ENCODE measurements at places on chromosomes 2 and 18. TPM values are rescaled to one million over a fixed set of nuclear protein-coding genes. Genes with fewer than 3 reads are reported as not detected.
A peak's percentile ranks its signal among the peaks of the same experiment; 100 is the strongest.

DNA sequence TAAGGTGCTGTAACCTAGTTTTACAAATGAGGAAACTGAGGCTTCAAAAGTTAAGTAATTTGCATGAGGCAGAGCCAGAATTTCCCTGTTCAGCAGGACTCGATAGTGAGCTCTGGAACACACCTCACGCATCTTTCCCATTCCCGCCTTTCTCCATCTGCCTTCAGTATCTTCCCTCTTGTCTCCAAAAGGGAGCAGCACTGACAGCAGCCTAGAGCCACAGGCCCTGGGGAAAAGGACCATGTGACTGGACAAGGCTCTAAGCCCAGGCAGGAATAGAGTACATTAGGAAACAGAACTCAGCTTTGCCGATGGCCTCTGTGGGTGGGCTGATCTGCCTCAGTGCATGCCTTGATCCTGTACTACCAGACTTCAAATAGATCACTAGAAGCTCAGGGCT is 21.5 kb downstream of the GPR155 start:
- no peak for DNase-seq

- DNase-seq = no peak
Observed at GRCh38 chr2:120981443-120981842, 245.8 kb downstream of the GLI2 start.

GRCh38 chr2:239202343-239202742 is 198.5 kb downstream of the HDAC4 start:
- DNase-seq = no peak

GRCh38 chr2:168044176-168044575 is 203.2 kb downstream of the STK39 start:
- no peak for DNase-seq

DNA sequence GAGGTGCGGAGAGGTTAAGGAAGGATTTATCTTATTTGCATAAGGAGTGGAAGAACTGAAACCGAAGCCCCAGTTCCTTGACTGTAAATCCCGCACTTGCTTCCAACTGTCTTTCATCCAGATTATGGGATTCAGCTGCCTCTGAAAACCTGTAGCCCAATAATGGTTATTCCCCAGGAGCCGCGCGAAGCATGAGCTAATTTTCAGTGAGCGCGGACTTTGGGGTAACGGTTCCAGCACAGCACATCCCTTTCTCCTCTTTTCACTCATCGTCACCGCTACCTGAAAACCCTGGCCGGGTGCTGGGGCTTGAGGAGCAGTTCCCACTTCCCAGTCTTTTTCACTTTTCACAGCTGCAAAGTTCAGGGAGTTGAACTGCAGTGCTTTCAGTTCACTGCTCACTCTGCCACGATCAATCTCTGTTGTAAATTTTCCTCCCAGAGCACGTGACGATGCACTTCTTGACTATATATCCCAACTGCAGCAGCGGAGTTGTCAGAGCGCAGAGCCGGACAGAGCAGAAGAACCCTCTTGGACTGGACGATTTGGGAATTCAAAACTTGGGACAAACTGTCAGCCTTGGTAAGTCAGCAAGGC is at the start of gene KCNE4:
Gene KCNE4, plus strand, starts transcription at position 498 of the 597 bp plus-strand sequence. CDS start 641 bp downstream, outside the sequence.
- DNase-seq = peak; percentile 80

- no peak for DNase-seq
Observed at GRCh38 chr2:3581367-3582262, 6.6 kb downstream of the RPS7 start.

DNA sequence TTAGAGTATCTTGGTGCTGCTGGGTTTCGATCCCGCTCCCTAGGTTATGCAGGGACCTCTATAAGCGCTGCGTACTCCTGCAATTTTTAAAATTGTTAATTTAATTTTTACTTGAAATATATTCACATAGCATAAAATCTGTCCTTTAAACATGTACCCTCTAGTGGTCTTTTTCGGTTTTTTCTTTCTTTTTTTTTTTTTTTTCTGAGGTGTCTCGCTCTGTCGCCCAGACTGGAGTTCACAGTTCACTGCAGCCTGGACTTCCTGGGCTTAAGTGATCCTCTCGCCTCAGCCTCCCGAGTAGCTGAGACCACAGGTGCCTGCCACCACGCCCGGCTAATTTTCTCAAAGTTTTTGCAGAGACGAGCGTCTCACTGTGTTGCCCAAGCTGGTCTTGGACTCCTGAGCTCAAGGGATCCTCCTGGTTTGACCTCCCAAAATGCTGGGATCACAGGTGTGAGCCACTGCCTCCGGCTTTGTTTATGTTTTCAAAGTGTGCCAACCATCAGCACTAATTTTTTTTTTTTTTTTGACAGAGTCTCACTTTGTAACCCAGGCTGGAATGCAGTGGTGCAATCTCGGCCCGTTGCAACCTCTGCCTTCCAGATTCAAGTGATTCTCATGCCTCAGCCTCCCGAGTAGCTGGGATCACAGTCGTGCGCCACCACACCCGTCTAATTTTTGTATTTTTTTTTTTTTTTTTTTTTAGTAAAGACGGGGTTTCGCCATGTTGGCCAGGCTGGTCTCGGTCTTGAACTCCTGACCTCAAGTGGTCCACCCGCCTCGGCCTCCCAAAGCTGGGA is 585 bp upstream of the MOB1A start:
- no peak for DNase-seq

- DNase-seq = no peak
Observed at GRCh38 chr2:120142528-120143219, 80.5 kb downstream of the TMEM185B start.

DNA sequence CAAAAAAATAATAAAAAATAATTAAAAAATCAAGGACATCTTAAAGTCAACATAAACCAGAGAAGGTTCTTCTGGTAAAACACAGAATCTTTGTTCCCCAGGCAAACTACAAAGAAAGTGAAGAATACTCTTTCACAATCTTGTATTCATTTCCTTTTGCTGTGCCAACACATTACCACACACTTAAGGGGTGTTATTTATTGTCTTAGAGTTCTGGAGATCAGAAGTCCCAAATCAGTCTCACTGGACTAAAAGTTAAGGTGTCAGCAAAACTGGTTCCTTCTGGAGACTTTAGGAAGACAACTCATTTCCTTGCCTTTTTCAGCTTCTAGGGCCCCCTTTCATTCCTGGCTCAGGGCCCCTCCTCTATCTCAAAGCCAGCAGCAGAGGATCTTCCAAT is 12.2 kb upstream of the CAB39 start:
- DNase-seq = no peak

GRCh38 chr2:216071111-216071851 is 10.3 kb downstream of the PECR start:
- DNase-seq = no peak

DNA sequence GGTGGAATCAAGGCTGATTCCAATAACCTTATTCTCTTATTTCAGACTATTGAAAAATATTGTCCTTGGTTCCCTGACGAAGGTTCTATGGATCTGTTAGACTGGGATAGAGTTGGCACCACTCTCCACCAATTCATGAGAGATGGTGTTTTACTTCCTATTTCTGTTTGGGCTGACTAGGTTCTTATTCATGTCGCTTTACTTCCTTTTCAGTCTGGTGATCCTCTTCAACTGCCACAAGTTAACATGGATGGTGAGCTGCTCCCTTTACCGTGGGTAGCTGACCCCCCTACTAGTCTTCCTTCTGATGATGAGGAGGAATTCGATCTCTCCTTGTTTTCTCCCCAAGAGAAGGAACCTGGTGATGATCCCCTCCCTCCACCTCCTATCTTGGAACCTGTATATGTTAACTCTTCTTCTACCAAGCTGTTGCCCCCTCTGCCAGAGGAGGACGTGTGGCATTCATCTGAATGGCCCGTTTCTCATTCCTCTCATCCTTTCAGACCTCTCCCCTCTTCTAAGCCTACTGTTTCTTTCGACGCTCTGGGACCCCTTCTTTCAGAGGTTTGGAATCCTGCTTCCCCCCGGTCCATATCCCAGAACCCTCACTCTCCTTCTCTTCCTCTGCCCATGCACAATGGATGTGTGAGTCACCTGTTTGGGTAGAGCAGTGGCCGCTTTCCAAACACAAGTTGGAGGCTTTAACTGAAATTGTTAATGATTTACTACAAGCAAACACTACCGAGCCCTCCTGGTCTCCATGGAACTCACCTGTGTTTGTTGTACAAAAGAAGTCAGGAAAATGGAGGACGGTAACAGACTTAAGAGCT is 13.5 kb upstream of the CNOT11 start:
- no peak for DNase-seq

- DNase-seq = peak; percentile 24
Observed at GRCh38 chr2:218860950-218861381, 1.4 kb downstream of the WNT6 start.

DNA sequence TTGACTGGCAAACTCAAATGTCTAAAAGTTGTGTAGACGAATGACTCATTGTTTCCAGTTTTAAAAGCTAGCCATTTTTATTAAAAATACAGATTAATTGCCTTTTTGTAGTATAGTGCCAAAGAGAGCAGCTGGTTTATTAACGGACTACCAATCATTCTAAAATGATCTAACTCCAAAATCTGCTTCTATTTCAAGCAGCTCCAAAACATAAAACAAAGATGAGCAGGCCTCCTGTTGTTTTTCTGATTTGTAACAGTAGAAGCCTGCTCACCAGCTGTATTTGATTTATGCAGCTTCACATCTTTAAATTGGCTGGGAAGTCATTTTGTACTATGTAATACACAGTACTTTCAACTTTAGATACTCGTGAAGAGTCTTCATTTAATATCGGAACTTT is 171.8 kb downstream of the UBR3 start:
- no peak for DNase-seq

DNA sequence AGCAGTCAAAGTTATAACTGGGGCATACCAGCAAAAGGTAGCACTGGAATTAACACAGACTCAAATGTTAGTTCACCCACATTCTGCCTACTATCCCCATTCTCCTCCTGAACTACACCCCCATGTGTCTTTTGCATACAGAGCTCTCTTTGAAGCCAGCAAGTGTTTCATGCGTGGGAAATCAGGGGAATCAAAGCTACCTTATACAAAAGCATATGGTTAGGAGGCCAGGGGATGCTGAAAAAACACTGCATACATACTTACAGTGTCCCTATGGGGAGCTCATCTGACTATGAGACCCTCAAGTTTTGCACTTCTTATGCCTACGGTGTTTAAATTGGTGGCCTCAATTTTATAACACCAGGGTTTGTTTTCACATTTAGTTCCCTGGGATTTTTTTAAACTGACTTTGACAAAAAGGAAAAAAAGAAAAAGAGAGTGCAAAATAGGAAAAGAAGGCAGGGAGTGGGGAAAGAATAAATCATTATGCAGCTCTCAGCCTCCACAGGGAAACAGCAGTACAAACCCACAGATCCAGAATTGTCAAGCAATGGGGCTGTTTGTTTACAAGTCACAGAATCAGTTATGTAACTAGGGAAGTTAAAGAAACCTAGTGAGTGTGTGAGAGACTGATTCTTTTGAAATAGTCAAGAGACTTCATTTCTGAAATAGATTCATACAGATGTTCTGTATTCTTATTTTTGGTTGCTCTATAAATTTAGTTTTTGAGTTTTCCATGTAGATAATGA is 20.1 kb upstream of the PPP3R1 start:
- no peak for DNase-seq

GRCh38 chr2:1634681-1635341 is 109.5 kb downstream of the PXDN start:
- no peak for DNase-seq

DNA sequence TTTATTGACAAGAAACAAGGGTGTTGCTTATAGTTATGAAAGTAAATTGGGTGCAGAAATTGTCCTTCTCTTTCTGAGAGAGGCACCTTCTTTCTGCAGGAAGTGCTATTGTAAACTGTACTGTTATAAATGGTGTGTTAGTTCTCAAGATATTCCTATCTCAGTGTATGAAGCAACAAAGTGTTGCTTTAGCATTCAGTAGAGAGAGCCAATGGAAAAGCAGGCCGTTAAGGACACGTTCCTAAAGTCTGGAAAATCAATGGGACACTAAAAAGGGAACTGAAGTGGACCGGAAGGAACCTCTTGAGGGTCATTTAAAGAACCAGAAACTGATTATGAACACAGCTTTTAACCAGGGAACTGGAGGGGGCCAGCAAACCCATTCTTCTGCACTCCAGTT is 510.0 kb upstream of the ZEB2 start:
- DNase-seq = no peak

DNA sequence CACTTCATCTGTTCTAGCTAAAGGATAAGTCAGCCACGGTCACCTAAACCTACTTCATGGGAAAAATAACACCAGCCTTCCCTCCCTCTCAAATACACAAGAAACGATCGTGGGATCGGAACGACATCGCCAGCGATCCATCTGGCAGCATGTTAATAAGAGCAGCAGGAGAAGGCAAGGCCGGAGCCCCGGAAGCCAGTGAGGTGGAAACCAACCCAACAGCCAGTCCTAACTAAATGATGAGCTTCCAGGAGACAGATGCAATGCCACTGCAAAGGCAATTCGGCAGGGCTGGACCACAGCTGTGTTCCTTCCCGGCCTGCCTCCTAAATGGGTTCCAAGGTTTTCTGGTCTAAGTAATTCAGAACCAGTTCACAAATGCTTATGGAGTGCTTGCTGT is 117.5 kb downstream of the TMEM163 start:
- DNase-seq = no peak

DNA sequence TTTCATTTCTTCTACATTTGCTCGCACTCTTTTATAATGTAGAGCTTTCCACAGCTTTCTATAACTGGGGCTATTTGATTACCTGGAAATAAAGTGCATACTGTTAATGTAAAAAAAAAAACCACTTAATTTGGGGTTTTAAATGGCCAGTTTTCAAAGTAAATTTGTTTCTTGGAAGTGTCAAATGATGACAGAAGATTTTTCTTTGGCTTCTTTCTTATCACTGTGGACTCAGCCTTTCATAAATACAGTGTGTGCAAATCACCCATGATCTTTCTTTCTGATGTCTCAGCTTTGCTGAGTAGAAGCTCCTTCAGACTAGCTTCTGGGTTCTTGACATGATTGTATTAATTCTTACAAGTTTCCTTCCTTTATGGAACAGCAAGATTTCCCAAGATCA is 525.6 kb downstream of the PARD3B start:
- DNase-seq = no peak

The ATL2 gene
- 132 TPM for total RNA-seq

The CABYR gene
- total RNA-seq = 37.3 TPM

The CD8A gene
- total RNA-seq = 0.12 TPM

The CCDC85A gene
- total RNA-seq = 0.12 TPM

The C1GALT1C1L gene
- 2.0 TPM for total RNA-seq

The ZNF514 gene
- total RNA-seq = 7.0 TPM

The AGAP1 gene
- 18.1 TPM for total RNA-seq

The REG3G gene
- not detected for total RNA-seq

The NFATC1 gene
- total RNA-seq = 1.5 TPM

The PLEKHA3 gene
- 11.7 TPM for total RNA-seq

The NDC80 gene
- total RNA-seq = 32.3 TPM

The TFCP2L1 gene
- total RNA-seq = 0.09 TPM

The CDH20 gene
- total RNA-seq = not detected

Data from NCI-H460 (cell line).